ENCODE measurements at places on chromosomes 2 and 18.

DNA sequence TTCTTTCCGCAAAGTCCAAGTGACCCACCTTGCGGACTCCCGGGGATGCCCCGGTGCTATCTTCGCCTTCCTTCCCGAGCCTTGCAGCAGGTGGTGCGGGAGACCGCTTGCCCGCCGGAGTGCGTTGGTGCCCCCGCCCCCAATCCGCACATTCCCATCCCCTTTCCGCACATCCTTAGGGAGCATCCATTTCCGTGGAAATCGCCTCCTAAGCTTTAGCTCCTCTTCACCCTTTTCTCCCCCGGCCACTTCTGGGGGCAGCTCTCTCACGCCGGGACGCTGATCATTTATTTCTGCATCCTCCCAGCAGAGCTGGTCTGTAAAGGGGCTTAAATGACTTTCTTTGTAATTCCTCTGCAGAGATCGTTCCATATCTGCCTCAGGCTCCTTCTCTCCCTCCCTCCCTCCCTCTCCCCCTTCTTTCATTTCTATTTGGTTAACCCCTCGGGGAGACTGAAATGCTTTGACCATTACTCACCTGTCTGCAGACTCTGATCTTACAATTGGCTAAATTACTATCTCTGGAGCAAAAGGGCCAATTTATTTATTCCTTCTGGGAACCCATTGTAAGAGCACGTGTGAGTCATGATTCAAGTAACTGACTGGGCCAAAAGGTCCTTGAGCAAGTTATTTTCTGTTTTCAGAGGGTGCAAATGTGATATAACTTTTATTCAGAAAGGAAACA lies 1.3 kb upstream of the LYPD1 start:
- no peak for DNase-seq

DNA sequence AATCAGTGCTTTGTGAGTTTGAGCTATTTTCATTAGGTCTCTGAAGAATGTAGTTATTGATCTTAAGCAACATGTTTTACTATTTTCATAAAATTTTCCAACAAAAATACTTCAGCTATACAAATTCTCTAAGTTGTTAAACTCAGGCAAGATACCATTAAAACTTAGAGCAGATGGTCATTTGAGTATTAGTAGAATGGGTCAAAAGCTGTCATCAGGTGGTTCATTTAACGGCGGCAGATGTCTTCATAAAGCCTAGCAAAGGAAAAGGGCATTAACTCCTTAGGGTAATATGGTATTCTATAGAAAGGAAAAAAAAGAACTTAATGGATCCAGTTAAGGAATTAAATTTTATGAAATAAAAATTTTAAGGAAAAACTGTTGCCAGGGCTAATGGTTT lies 19.2 kb downstream of the MIB1 start:
- no peak for DNase-seq

DNA sequence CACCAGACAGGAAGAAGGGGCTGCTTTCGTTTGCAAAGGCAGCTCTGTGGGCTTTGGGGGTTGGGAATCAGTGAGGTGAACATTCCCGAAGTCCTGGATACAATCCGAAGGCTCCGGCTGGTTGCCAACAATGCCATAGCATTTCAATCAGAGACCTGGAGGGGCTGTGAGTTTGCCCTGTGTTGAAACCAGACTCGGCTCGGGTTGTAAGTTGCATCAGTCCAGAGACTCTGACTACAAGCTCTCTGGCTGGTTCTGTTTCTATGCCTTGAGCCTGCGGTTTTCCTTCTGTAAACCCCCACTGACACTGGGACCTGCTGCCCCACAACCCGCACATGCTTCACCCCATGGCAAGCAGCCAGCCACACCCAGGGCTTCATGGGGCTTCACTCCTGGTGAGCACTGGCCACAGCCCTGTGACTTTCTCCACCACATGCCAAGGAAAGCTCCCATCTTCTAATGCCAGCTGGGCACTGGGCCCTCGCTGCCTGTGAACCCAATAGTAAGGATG lies 85.7 kb upstream of the ODC1 start:
- no peak for DNase-seq

- no peak for DNase-seq
Observed at GRCh38 chr2:101872480-101872879, 119.3 kb upstream of the IL1R2 start.

GRCh38 chr2:36753706-36754221 lies 57.3 kb downstream of the VIT start:
- no peak for DNase-seq

GRCh38 chr2:176636401-176636800 lies 367.2 kb downstream of the MTX2 start:
- DNase-seq: no peak

- no peak for DNase-seq
Observed at GRCh38 chr2:158530829-158531228, 74.1 kb downstream of the PKP4 start.

- no peak for DNase-seq
Observed at GRCh38 chr18:43054815-43055519, 60.5 kb downstream of the RIT2 start.

GRCh38 chr2:27461118-27461517 lies 18.9 kb downstream of the KRTCAP3 start:
- no peak for DNase-seq

GRCh38 chr2:156311976-156312375 lies 20.5 kb downstream of the NR4A2 start:
- no peak for DNase-seq

DNA sequence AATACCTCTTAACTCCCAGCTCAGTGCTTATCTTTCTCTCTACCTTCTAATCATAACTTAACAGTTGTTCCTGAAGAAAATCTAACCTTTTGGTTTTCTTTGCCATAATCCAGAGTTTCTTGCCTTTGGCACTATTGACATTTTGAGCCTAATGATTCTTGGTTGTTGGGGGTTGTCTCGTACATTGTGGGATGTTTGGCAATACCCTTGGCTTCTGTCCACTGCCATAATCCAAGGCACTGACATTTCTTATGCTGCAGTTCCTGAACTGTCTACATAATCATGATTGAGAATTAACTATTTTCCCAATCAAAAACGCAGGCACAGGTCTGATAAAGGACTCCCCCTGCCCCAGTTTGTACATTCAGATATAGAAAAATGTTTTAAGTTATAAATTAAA lies 203.2 kb upstream of the MEX3C start:
- no peak for DNase-seq

- DNase-seq: no peak
Observed at GRCh38 chr2:160912276-160912675, 248.0 kb upstream of the TANK start.

DNA sequence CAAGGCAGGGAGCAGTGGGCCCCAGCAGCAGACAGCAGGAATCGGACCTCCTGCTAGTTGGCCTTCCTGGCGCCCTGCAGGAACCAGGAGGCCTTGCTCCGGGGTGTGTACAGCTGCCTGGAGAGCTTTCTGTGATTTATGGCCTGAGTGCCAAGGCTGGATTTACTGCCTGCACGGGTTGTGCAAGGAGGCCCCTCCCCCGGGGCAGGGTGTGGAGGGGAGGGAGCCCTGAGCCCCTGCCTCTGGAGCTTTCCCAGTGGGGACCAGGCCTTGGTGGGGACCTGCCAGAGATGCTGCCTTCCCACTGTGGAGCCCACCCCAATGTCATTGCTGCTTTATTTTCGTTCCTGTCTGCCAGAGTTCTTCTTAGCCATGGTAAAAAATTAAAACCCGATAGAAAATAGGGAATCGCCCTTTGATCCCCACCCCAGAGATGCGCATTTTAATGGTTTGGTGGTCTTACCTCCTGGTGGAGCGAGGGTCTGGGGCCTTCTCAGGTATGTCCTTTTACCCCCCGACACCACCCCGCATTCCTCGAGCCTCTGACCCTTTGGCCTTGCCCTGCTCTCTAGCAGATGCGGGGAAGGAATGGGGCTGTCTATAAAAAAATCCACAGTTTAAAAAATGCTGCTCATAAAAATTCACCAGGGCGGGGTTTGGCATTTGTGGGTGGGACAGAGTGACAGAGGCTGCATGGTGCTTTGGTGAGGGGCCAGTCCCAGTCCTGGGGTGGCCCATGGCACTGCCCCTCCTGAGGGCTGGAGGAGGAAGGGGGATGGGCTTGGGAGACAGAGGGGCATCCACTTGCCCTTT lies 6.9 kb upstream of the RALB start:
- no peak for DNase-seq

DNA sequence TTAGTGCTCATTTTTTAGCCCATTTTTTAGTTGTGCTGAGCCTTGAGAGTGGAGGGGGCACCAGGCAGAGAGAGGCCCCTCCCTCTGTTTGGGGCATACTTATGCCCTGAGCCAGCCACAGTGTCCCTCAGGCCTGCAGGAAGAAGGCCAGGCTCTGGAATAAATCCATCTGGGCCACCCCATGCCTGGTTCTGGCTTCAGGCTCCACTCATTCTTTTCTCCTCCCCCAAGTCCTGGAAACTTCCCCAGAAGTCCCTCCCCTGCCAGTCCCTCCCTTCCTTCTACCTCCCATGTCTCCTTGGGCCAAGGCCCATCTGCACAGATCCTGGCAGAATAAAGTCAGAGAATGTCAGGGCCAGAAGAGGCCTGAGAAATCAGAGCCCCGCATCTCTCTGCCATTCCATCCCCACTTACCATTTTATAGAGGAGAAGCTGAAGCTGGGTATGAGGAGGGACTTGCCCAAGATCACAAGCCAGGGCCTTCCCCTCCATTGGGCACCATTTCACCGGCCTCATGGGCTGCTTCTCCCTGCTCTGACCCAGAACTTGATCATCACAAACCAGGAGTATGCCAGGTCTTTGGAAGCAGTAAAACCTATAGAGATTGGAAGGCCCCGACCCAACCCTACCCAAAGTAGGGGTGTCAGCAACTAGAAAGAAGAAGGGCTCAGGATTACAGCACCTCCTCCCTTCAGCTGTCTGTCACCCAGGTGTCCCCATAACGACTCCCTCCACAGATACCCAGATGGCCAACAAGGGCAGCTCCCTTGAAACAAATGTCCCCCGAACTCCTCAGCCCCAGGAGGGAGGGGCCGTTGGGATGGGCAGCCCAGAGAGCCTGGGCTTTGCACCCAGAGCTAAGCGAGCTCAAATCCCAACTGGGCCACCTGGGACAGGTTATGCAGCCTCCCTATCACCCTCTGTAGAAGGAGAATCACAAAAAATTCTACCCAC lies 108.4 kb downstream of the POLR1A start:
- no peak for DNase-seq

GRCh38 chr2:221563270-221563985 lies 8.7 kb downstream of the EPHA4 start:
- no peak for DNase-seq

GRCh38 chr18:45286431-45286830 lies 328.8 kb upstream of the SLC14A2 start:
- DNase-seq: no peak

DNA sequence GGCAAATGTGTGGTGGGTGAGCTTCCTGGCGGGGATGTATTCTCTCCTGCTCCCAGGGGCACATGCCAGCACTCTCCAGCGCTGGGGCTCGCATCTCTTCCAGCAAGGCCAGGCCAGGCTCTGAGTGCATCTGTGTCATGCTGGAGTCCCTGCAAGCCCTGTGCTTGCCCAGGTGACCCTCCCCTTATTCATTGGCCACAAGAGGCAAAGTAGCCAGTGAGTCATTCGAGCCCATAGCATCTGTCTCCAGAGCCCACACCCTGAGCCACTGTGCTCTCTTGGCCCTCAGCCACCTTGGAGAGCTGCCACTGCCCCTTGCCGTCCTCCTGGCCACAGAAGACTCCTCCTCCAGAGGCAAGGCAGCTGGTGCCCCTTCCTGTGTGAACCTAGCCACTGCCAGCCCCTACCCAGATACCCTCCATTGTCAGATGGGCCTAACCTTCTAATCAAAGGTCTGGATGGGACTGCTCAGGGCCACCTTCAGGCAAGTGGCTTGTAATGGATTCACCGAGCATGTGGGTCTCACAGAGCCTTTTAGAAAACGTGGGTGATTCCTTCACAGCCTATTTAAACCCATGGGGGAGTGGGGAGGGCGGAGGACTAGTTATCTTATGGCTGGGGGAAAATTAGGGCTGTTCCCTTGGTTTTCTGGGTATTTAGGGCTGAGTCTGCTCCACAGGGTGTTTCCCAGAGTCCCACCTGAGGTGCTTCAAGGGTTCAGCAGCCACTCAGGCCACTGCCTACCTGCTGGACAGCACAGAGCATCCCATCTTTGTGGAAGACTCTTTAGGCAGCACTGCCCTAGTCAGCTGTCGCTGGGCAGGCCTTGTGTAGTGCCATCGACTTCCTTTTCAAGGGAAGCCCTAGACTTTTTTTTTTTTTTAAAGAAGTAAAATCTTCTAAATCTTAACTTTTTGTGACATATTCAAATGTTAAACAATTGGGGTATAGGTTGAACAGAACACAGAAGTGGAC lies 137.4 kb downstream of the ACOXL start:
- no peak for DNase-seq

DNA sequence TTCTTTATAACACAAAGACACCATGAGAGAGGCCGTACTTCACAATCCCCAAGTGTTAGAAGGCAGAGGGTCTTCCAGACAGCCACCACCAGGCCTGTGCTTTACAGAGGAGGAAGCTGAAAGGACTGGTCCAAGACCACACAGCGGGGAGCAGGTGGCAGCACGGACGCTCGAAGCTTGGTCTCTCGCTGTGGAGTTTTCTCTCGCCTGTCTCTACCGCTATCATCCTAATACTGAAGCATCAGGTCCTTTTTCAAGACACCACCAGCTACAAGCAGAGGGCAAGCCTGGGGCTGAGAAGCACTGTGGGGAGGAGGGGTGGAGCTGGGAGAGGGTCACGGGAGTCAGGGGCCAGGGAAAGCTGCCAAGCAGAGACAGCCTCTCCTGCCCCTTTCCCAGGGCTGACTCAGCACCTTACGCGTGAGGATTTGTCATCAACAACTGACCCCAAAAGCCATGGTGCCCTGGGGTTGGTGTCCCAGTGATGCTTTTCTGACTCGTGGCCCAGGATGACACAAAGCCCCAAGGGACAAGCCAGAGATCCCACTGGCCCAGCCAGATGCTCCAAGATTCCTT lies 31.9 kb upstream of the FOSL2 start:
- DNase-seq: no peak

DNA sequence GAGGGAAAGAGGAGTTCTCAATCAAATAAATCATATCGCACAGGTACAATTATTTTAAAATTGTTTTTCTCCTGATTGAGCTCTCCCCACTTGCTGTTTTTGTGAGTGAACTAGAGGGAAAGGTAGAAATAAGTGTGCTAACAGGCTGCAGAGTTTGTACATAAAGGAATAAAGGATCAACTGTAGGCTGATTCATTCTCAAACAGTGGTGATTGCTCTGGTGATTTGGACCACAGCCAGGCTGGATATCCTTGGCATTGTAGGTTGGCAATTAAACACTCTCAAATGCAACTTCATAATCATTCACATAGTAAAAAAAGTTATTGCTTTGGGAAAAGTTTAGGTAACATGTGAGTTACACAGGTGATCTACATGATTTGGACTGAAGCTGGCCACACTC lies 29.8 kb downstream of the LRP1B start:
- no peak for DNase-seq

DNA sequence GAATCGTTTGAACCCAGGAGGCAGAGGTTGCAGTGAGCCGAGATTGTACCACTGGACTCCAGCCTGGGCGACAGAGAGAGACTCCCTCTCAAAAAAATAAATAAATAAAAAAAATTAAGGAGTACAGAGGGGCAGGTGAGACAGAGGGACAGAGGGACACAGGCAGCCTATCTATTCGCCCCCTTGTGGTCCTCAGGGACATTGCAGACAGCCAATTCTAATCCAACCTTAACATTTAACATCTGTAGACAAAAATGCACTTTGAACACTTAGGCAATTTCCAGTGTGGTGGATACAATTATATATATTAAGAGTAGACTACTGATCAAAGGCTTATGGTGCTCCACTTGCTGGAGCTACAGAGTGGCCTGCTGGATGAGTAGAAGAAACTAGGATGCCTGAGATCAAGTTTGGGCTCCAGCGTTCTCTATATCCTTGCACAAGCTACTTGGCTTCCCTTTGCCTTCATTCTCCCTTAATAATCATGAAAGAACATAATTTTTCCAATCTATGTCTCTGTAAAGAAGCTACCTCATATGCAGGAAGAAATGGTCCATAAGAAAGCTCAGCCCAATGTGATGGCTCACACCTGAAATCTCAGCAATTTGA lies 8.2 kb upstream of the SMARCAL1 start:
- DNase-seq: no peak
